ENCODE measurements at places on chromosomes 1 and 21.

DNA sequence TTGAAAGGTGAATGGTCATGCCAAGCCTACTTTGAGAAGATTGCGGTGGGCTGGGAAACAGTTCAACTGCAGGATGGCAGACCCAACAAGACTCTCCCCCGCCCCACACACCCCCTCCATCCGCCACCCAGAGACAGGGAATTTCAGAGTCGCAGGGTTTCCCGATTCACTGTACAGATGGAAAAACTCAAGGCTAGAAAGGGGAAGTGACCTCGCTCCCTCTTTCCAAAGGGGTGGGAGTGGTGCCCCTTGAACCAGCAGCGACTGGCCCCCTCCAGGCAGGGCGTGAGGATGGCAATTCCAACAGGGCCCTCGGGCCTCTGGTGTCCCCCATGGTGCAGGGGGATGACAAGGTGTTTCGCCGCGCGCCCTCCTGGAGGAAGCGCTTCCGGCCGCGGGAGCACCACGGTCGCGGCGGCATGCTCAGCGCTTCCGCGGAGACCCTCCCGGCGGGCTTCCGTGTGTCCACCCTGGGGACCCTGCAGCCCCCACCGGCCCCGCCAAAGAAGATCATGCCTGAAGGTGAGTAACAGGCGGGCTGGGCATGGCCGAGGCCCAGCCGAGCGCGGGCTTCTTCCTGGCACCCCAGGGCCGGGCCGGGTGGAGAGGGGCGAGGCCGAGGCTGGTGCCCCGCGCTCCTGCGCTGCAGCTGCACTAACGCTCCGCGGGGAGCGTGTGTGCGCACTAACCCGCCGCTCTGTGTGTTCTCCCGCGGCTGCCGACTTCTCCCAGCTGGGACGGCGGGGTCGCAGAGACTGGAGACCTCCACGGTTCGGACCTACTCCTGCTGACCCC, 10.4 kb downstream of the MYOG start:
- DNase-seq: no peak

DNA sequence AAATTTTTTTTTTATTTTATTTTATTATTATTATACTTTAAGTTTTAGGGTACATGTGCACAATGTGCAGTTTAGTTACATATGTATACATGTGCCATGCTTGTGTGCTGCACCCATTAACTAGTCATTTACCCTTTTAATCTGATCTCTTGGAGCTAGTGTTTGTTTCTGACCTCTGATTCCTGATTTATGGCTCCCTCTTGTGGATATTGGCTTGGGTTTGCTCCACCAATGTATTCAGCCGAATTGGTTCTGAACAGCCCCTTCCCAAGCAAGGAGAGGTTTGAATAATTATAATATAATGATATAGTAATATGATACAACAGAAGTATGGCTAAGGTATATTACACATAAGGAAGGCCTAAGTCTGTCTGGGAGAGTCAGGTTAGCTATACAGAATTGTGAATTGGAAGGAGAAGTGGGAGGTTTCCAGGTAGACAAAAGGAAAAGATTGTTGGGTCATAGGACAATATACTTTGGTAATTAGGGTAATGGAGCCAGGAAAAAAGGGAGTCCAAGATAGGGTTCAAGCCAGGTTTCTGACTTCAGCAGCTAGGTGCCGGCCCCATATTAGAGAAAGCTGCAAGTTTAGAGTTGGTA, 53.1 kb upstream of the HMCN1 start:
- no peak for DNase-seq

DNA sequence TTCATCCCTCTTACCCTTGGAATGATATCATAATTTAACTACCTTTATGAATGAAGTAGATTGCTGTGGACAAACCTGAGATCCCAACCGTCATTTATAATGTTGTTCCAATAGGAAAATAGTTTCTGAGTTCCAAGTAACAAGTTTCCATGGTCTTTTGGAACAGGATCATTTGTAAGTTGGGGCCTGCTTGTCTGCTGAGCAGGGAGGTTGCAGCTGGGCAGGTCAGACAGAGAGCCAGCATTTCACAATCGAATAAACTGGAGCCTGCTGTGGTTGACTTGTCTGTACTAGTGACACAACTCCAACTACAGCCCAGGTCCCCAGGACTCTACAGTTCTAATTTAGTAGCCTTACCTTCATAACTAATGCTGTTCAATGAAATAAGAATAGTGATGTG, 18.6 kb upstream of the RALGPS2 start:
- DNase-seq: no peak

- DNase-seq: no peak
These were observed 187.2 kb downstream of the PCP4 start for GRCh38 chr21:40054403-40054802.

GRCh38 chr1:45373573-45373972, 33.3 kb upstream of the MUTYH start:
- DNase-seq: no peak

All from T-helper 9 cell (primary cell).